ENCODE measurements at places on chromosomes 7 and 10. TPM values are rescaled to one million over a fixed set of nuclear protein-coding genes. Genes with fewer than 3 reads are reported as not detected.

The PDIA4 gene
- total RNA-seq: 94.8 TPM

GRCh38 chr10:120505056-120505455, 48.0 kb downstream of the PLPP4 start:
- peaks cover 7% of the 10 kb centered on the region for H3K4me1 ChIP-seq
- no peak for DNase-seq

The ZNF722 gene
- total RNA-seq: not detected

- H3K4me1 ChIP-seq: no peaks in the 10 kb centered on the region
- peak; percentile 76 for DNase-seq
- H3K27me3 ChIP-seq: no peaks in the 10 kb centered on the region
- H3K27ac ChIP-seq: no peak overlapping the region
- no peak overlapping the region for H3K4me3 ChIP-seq
These were observed 124.0 kb downstream of the TMEM130 start for GRCh38 chr7:98745722-98746318.
